ENCODE measurements at places on chromosomes 5 and 9.
A peak's percentile ranks its signal among the peaks of the same experiment; 100 is the strongest.

GRCh38 chr5:159377653-159378052, 47.4 kb upstream of the IL12B start:
- no peak for DNase-seq

GRCh38 chr9:19720377-19720776, 68.5 kb downstream of the SLC24A2 start:
- DNase-seq, result no peak

DNA sequence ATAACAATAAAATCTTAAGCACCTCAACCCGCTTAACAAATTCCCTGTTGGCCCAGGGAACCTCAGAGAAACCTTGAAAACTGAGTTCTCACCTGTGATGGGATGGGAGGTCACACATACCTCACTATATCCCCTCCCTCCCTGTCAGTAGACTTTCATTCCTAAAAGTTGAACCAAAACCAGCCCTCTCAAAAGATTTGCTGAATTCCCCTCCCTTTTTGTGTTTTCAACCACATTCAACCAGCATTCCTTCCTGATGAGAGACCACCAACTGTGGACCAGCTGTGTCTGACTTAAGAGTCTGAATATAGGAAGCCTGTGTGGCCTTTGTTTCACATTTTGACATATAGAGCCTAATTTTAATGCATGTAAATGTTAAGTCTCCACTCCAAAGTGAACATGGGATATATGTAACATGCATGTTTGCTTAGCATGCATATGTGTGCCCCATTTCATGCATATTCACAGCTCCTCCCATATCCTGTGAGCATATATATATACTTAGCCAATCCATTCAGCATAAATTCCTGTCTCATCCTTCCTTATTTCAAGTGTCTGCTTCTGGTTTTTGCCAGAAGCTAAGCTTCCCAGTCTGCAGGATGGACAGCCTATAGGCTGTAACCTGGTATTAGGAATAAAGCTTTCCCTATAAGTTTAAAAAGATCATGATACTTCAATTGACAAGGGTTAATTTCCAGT, 604.6 kb downstream of the PTPRD start:
- DNase-seq, result no peak

DNA sequence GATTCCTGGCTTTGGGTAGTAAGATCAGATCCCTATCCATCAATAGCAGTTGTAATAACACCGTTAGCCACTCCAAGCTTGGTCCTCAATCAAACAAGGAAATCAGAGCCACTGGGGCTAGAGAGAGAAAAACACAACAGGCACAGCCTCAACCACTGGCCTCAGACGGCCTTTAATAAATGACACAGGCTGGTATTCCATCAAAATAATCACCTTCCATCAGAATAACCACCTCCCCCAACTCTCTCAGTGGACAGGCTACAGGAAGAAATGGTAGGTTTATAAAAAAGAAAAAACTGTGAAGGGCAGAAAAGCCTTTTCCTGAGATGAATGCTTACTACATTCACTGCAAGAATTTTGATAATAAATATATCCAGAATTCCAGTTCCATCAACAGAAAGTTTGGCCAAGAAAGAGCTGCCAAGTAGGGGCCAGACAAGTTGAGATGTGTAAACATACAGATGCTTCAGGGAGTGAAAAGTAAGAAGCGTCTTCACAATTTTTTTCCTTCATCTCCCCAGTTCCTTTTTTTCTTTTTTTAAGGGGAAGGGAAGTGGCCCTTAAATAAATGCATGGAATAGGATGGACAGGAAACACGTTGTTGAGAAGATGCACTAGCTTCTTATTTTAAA, 5.5 kb downstream of the FOXD1 start:
- no peak for DNase-seq

- no peak for DNase-seq
These were observed 347.0 kb upstream of the ADAMTSL1 start for GRCh38 chr9:18126831-18127498.

DNA sequence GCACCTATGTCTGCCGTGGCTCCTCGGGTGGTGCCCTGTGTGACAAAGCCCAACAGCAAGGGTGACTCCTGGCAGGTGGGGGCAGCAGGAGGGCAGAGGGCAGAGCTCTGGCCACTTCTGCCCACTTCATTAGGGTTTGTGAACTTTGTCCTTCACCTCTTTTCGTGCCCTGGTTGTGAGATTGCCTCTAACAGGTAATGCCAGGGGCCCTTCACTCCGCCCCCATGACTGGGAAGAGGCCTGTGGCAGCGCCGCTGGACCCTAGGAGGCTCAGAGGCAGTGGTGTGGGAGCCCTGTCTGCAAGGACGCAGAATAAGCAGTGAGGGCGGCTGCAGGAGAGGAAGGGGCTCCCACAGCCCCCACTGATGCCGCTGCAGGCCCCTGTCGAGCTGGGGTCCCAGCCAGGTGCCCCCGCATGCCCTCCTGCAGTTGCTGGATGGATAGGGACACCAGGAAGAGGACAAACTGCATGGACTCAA, 108.7 kb upstream of the LMX1B start:
- DNase-seq, result no peak

- DNase-seq, result no peak
These were observed 143.0 kb upstream of the ZNF608 start for GRCh38 chr5:124889486-124889825.

GRCh38 chr5:644509-644908, 32.4 kb downstream of the CEP72 start:
- DNase-seq, result no peak

- no peak for DNase-seq
These were observed 130.8 kb upstream of the MAN2A1 start for GRCh38 chr5:109558952-109559351.

DNA sequence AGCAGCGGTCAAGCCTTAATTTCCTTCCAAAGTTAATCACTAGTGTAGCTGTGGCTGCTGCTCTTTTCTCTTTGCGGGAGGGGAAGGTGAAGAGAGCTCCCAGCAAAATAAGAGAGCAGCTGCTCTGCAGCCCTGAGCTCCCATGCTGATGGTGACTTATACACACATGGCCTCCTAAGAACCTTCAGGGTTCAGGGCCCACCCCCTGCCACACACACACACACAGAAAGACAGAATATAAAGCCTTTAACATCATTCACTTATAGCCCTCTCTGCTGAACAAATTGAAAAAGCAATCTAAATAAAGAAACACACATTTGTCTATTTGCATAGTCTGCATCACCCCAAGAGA, 43.6 kb downstream of the GAS1 start:
- no peak for DNase-seq

GRCh38 chr9:131406563-131407436, 12.9 kb downstream of the PRRC2B start:
- DNase-seq, result peak; percentile 29

- DNase-seq, result no peak
These were observed 1.4 kb downstream of the GPR151 start for GRCh38 chr5:146514575-146514974.

- DNase-seq, result no peak
These were observed 20.5 kb upstream of the TNPO1 start for GRCh38 chr5:72796001-72796400.

DNA sequence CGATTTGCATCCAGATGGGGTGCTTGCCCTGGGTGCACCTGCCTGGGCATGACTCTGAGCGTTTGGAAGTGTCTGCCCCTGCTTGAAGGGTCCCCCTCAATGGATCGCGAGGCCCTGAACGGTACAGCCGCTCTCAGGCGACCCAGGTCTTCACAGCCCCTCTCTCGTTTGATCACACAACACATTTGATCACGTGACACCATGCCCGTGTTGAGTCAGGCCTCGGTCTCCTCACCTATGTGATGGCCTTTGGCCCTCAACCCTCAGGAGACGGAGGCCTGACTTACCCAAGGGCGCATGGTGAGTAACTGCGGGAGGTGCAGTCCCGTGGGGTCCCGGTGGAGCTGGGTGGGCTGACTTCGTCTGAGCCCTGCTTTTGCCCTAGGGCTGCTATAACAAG, 3.0 kb upstream of the ASB6 start:
- DNase-seq, result no peak

GRCh38 chr9:135335691-135336181, 143.8 kb upstream of the PPP1R26 start:
- no peak for DNase-seq

GRCh38 chr5:177327539-177328522, 16.1 kb upstream of the MXD3 start:
- no peak for DNase-seq

GRCh38 chr9:18185196-18185595, 288.8 kb upstream of the ADAMTSL1 start:
- no peak for DNase-seq

- DNase-seq, result no peak
These were observed 52.0 kb upstream of the PTGER4 start for GRCh38 chr5:40627706-40628105.

DNA sequence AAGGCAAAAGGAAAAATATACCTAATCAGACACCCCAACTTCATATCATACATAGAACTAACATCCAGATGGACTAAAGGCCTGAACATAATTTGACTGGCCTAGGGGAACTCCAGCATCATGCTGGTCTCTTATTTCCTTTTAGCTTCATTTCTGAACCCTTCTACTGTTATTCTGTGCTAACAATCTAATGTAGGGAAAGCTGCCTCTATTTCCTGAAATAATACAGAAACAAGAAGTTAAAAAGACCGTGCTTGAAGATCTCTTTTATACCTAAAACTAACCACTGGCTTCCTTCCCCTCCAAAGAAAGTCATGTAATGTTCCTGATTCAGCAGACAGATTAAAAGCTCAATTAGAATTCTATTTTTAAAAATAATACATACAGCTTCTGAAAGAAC, 36.7 kb downstream of the LPAR1 start:
- DNase-seq, result no peak

- DNase-seq, result no peak
These were observed 23.8 kb downstream of the NEURL1B start for GRCh38 chr5:172664681-172665541.

- DNase-seq, result no peak
These were observed 85.6 kb downstream of the PTTG1 start for GRCh38 chr5:160507221-160507721.

- no peak for DNase-seq
These were observed 2385.2 kb upstream of the C9orf72 start for GRCh38 chr9:29958469-29958868.

DNA sequence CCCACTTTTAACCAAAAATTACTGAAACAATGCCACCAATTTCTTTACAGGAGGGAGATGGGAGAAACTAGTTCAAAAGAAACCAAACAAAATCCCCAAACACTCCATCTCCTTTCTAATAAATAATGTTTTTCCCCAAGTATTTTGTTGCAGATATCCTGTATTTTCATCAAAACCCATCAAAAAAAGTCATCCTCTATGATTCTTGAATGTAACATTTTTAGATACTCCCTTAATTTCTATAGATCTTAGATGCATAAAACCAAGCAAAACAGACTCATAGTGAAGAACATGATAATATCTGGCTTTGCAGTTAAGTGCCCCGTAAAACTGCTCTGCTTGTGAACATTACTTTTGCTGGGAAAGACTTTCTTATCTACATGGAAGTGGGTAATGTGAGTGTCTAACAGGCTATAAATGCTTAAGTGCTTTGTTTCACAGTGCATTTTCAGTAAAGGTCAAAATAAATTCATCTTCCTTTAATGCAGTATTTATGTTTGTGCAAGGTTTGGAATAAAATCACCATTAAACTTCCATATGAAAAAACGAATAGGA, 77.3 kb upstream of the TBCA start:
- no peak for DNase-seq

DNA sequence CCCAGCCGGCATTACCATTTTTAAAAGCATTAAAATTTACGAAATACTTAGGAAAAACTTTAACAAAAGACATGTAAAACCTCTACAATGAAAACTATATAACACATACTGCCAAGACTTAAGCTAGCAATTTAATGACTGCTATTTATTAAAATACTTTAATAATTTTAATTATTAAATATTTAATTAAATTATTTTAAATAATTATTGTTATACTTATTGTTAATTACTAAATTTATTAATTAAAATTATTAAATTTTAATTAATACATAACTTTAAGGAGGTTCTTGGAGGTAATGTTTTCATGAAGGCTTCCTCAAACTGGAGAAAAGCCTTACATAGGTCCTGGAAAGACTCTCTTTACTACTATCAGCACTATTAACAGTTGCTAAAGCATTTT, 47.5 kb downstream of the C5orf22 start:
- no peak for DNase-seq

DNA sequence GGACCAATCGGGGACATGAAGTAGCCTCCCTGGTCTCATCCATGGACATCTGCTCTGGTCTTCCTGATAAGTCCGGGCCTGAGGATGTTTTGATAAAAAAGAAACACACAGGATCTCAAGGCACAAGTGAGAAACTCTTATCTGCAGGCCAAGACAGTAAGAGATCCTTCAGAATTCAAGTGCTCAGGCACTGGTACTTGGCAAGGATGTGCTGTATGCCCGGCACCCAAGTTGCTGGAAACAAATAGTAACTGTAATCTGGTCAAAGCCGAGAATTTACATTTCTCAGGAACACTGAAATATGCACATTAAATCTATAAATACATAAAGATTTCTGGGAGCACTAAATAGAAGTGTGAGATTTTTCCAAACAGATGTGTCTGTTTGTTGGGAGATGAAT, 165.7 kb downstream of the SPOCK1 start:
- no peak for DNase-seq

- no peak for DNase-seq
These were observed 89.8 kb downstream of the LIFR start for GRCh38 chr5:38466424-38467189.

Measured in NK-92 treated with Interleukin-12 subunit alpha and Interleukin-12 subunit beta, amount 100 ng/mL, for 24 hours (cell line).